ENCODE measurements at places on chromosomes 5 and 9. TPM values are rescaled to one million over a fixed set of nuclear protein-coding genes. Genes with fewer than 3 reads are reported as not detected.

The NEUROG1 gene
- total RNA-seq = not detected

The MARCHF11 gene
- total RNA-seq = not detected

The TMC1 gene
- total RNA-seq = not detected

The FOXI1 gene
- total RNA-seq = not detected

The SLC6A18 gene
- not detected for total RNA-seq

The CAMK4 gene
- 3.8 TPM for total RNA-seq

- no peak for DNase-seq
Measured at GRCh38 chr5:32259033-32259432, 53.7 kb downstream of the MTMR12 start.

- DNase-seq = no peak
Measured at GRCh38 chr5:179269781-179270543, 75.3 kb downstream of the ADAMTS2 start.

DNA sequence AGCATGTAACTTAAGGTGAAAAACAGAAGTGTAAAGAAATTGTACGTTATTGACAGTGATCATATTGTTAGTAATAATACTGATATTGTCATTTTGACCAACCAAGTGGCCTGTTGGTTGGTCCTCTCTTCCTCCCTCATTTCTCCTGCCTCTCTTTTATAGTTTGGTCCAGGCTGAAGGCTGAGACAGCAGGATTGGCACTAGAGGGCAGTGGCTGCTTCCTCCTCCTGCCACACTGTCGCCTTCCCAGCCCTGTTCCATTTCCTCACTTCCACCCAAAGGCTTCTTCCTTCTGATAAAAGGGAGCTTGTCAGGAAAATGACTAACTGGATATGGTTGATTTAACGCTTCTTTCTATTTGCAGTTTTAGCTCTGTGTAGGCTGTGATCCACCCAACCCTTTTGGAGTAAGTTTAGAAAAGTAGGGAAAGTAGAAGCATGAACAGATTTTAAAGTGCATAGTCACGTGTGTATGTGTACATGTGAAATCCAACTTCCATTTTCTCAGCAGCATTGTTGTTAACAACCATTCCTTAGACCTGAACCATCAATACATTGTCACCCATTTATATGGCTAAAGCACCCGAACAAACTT lies 35.6 kb downstream of the PTCD2 start:
- DNase-seq = no peak

- no peak for DNase-seq
Measured at GRCh38 chr5:149628221-149628620, 46.9 kb downstream of the ARHGEF37 start.

DNA sequence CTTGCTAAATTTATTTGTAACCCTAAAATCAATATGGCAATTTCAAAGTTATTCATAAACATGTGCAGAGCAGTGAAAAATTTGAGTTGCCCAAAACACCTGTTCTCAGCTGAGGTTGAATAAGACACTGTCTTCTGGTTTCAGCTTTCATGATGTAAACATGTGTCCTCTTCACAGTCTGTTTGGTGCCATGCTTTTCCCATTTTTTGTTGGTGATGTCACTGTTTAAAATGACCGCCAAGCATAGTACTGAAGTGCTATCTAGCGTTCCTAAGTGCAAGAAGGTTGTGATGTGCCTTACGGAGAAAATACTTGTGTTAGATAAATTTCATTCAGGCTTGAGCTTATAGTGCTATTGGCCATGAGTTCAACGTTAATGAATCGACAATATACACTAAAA lies 580.8 kb downstream of the ACTL7B start:
- no peak for DNase-seq

DNA sequence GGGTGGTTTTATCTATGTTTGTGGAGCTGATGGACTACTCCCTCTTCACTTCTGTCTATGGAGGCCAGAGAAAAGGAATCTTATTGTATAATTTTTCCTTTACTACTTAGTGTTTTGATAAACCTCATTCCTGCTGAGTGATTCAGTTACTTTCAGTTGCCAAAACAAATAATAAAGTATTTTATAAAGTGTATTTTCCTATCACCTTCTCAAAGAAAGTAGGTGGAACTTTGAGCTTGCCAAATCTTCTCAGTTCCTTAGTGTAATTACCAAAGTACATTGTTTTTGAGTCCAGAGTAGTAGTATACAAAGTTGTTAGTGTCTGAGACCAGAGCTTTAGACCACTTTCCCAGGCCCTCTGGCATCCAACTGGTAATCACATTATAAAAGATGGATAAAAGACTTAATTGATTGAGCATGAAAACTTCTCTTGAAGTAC lies 13.5 kb downstream of the RABGAP1 start:
- no peak for DNase-seq

- peak; percentile 78 for DNase-seq
Measured at GRCh38 chr5:72179028-72179815, 71.9 kb downstream of the MAP1B start.

- DNase-seq = no peak
Measured at GRCh38 chr5:19175776-19176570, 812.0 kb downstream of the CDH18 start.
